ENCODE measurements at places on chromosomes 4 and X.

GRCh38 chr4:3021627-3022026, 52.7 kb downstream of the HTT-AS start:
- DNase-seq: no peak

- DNase-seq: no peak
Observed at GRCh38 chr4:47383829-47384427, 79.6 kb downstream of the COMMD8 start.

GRCh38 chrX:83260288-83260687, 247.8 kb upstream of the POU3F4 start:
- no peak for DNase-seq

DNA sequence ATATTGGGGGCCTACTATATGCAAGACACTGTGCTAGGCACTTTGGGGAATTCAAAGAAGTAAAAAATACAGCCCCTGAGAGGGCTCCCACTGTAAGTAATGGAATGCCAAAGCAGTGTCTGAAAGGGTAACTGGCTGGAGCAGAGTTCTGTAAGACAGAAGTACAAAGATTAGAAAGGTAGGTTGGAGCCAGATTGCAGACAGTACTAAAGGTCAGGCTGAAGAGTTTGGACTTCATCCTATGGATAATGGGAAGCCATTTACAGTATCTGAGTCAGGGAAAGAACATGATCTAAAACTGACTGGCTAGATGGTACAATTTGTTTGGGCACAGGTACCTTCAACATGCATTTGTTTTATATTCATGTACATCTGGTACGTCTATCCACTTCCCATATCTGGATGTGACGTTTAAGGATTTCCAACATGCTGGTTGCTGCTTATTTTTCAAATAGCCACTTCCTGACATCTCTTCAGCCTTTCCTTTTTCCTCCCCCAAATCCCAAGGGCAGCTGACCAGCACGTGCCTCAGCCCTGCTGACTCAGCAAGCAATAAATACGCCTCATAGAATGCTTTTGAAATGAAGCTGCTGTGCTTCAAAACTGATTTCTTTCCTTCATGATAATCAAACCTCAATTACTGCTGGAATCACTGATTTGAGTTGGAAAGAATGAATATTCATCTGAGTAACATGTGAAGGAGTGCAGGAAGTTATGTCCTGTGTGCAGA, 9.5 kb downstream of the ENOX2 start:
- DNase-seq: no peak

DNA sequence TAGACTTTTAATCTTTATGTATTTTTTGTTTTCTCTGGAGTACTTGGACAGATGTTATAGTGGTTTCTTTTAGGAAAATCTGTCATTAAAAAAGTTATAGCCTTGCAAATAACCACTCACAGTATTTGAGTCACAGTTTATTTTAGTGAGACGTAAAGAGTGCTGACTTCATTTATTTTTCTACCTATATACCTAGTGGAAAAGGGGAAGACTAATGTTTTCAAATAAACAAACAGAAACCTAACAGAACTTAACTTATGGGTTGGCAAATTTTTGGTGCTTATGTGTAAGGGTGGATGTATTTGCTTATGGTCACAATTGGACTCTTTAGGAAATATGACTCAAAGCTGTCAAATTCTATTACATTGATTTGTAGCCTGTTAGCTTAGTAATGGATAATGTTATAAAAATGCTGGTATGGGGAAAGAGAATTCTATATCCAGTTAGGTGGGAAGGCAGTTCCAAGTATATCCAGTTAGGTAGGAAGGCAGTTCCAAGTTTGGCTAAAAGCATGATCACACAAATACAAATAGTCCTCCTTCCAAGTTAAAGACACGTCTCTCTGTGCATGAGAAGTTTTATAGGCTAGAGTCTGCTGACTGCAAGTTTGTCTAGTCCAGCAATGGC, 61.9 kb downstream of the SLC9A6 start:
- DNase-seq: no peak

DNA sequence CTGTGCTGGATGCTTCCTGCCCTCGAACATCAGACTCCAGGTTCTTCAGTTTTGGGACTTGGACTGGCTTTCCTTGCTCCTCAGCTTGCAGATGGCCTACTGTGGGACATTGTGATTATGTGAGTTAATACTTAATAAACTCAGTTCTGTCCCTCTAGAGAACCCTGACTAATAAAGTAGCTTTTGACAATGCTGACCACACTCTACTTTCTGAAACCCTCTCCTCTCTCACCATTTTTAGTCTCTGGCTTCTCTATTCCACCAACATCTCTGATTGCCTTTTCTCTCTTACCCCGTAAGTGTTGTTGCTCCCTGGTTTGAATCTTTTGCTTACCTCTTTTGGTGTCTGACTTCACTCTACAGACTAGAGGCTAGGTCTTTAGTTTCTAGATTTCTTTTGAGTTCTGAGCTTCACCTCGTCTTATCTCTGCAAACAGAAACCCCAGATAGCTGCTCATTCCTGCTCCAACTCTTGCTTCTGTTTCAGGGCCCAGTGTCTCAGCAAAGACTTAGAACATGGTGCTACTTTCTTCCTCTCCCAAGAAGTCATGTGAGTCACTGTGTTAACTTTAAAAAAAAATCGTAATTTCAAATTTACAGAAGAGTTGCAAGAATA, 11.4 kb downstream of the TMSB4X start:
- DNase-seq: no peak

DNA sequence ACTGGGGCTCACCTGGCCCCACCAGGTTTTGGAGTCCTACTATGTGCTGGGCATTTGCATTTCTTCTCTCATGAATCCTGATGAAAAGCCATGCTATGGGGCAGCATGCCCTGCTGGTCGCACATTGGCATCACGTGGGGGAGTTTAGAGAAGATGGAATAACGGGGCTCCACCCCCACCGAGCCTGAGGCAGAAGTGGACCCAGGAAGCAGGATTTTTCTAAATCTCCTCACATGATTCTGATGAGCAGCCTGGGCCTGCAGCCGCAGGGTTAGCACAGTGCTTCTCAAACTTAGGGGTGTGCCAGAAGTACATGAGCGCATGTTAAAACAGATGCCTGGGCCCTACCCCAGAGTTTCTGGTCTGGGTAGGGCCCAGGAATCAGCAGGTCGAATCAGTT, 4.6 kb upstream of the SORCS2 start:
- no peak for DNase-seq

DNA sequence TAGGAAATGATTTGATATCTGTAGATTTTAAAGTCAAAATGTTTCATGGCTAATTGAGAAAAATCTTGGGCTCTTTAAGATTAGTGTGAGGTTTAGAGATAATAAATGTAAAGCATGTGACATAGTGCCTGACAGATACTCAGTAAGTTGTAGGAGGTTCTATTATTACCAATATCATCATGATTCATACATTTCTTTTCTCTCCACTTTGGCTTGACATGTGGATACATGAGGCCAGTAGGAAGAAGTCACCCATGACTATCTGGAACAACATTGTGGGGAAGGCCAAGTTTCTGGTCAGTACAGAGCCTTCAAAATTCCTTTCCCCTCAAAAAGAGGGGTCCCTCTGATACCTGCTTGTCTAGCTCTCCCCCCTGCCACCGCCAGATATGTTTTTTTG, 91.2 kb upstream of the SORBS2 start:
- no peak for DNase-seq

GRCh38 chr4:116480546-116480945, 604.8 kb downstream of the TRAM1L1 start:
- DNase-seq: no peak

- DNase-seq: no peak
Observed at GRCh38 chr4:67328018-67328278, 217.4 kb downstream of the CENPC start.

GRCh38 chr4:97845758-97846157, 297.5 kb downstream of the STPG2 start:
- no peak for DNase-seq

DNA sequence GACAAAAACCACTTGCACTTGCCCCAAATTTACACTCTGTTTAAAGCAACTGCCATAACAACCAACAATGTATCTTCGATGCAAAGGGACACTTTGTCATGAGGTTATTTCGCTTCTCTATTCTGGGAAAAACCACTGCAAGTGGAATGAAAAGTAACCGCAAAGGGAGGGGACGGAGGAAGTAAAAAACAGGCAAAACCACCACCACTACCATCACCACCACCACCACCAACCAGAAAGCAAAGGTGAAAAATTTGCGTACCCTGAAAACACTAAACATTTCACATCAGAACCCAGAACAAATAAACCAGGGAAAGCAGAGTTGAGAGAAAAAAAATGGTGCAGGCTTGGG, 1.2 kb upstream of the N4BP2 start:
- no peak for DNase-seq

DNA sequence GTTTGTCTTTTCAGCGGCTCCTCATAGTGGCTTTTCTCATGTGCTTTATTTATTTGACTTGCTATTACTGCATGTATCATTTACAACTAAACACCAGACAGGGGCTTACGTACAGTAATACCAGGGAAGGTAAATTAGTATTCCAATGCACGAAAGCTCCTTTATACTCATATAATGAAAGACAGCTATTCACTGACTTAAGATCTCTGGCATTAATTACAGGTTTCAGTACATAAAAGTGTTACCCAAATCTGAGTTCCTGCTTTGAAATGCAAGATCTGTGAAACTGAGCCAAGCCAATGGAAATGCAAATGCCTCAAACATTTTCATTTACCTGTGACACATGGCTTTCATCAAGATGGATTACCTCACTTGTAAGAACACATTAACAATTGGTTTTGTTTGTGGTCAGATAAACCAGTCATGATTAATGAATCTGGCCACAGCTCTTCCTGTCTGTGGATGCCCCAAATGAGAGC, 107.2 kb downstream of the ANAPC4 start:
- peak; percentile 45 for DNase-seq

DNA sequence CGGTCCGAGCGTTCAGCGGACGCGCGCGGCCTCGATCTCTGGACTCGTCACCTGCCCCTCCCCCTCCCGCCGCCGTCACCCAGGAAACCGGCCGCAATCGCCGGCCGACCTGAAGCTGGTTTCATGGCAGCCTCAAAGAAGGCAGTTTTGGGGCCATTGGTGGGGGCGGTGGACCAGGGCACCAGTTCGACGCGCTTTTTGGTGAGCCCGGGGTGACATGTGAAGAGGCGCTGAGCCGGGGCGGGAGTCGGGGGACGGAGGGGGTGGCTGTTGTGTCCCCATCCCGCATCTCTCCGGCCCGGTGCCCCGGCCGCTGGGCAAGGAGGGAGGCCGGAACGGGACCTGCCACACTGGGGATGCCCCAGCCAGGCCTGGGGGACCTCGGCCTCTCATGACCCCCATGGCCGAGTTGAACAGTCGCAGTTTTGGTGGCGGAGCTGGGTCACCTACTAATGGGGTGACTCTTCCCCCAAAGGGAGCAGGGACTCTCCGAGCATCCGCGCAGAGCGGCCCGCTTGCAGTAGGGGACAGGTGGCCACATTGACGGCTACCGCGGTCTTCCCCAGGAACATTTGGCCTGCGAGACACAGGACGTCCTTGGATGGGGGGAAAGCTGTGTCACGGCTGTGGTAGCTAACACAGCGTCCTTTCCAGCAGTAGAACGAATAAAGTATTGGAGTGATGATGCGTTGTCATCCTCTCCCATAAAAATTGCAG, at the start of gene GK:
GK (plus strand) TSS at position 9 of the 717 bp plus-strand sequence; CDS start at position 124, 115 bp downstream.
- peak; percentile 9 for DNase-seq

DNA sequence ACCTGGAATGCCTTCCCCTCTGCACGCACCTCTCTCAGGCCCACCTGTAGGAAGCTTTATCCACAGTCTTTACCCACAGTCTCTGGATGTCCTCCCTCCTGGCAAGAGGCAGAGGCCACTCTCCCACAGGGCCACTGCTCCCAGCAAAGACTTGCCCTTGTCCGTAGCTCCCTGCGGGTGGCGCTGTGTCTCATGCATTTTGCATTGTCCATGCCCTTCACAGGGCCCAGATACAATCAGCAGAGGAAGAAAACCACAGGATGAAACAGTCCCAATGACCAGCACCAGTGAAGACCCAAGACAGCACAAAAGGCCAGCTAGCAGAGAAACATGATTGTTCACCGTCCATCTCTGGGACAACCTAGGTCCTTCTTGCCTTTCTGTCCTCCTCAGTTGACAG, 2.1 kb upstream of the NSG1 start:
- DNase-seq: peak; percentile 64

GRCh38 chrX:22345884-22346283, 73.2 kb downstream of the CBLL2 start:
- peak; percentile 32 for DNase-seq

DNA sequence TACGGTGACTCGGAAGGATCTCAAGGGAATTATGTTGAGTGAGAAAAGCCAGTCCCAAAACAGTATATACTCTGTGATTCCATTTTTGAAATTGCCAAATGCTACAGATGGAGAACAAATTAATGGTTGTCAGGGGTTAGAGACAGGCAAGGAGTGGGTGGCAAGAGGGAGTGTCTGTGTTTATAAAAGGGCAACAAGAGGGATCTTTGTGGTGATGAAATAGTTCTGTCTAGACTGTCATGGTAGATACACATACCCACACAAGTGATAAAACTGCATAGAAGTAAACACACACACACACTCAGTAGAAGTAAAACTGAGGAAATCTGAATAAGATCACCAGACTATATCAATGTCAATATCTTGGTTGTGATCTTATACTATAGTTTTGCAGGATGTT, 92.7 kb downstream of the CD99L2 start:
- DNase-seq: no peak

DNA sequence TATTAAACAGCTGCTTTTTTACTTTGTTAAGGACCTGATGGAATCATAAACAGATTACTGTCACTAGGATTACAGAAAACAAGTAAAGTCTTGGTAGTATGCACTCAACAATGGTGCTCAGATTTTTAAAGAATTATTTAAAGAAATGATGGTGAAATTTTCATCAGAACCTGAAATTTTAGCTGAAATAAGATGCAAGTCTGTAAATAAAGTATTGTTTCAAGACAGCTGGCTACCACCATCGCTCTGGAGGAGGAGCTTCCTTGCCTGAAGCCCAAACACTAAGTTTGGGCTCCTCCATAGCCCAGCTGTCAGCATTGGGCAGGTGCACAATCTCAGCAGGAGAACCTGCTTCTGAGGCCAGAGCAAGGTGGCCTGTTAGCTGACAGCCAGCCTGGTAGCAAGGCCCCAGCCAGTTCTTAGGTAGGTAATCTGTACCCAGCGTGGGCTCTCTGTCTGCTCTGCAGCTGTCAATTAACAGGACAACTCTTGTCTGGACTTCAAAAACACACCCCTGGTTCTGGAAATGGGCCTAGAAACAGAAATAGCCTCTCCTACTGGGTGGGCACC, 4.6 kb downstream of the GAB1 start:
- DNase-seq: no peak

DNA sequence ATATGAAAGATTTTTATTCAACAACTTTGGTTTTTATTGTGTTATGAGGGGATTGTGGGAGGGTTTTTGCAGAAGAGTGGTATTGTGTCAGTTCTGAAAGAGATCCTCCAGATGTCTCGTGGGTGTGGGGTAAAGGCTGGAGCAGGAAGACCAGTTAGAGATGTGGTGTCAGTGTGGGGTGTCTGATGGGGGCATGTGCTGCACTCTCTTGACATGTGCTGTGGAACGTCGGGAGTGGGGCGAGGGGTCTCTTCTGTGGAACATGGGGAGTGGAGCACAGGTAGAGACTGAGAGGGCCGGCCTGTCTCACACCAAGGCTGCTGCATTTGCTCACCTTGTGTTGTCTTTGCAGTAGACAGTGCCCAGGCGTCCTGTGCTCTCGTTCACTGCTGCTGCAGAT, 37.6 kb downstream of the FAM193A start:
- no peak for DNase-seq
